ENCODE measurements at places on chromosomes 7 and 10.
A peak's percentile ranks its signal among the peaks of the same experiment; 100 is the strongest.

- peak; percentile 60 for DNase-seq
Measured at GRCh38 chr10:68208424-68209042, 23.4 kb downstream of the ATOH7 start.

- DNase-seq, result no peak
Measured at GRCh38 chr10:132200344-132201110, 13.8 kb downstream of the DPYSL4 start.

- no peak for DNase-seq
Measured at GRCh38 chr10:75826846-75827245, 395.4 kb downstream of the LRMDA start.

DNA sequence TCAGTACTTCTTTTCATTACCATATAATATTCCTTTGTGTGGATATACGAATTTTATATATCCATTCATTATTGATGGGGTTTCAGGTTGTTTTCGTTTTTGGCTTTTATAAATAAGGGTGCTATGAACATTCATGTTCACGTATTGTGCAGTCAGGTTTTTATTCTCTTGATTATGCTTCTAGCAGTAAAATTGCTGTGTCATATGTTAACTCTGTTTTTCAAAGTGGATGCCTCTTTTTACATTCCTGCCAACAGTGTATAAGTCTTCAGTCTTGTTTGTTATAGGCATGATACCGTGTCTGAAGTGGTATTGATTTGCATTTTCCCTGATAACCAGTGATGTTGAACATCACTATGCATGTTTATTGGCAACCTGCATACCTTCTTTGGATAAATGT is 127.1 kb upstream of the CNTNAP2 start:
- DNase-seq, result no peak

DNA sequence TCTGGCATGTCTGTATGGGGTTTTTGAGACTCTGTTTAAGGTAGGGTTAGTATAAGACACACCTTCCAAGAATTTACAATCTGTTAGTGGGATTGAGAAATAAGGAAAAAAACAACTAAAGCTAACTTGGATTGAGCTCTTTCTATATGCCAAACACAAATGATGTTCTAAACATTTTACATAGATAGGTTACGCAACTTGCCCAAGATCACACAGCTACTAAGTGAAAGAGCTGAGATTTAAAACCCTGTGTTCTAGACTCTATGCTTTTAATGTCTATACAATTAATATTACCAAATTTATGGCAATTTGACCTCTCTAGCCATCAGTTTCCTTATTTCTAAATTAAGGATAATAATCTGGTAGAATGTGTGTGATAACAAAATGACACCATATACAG is 1056.2 kb downstream of the LRMDA start:
- DNase-seq, result no peak

DNA sequence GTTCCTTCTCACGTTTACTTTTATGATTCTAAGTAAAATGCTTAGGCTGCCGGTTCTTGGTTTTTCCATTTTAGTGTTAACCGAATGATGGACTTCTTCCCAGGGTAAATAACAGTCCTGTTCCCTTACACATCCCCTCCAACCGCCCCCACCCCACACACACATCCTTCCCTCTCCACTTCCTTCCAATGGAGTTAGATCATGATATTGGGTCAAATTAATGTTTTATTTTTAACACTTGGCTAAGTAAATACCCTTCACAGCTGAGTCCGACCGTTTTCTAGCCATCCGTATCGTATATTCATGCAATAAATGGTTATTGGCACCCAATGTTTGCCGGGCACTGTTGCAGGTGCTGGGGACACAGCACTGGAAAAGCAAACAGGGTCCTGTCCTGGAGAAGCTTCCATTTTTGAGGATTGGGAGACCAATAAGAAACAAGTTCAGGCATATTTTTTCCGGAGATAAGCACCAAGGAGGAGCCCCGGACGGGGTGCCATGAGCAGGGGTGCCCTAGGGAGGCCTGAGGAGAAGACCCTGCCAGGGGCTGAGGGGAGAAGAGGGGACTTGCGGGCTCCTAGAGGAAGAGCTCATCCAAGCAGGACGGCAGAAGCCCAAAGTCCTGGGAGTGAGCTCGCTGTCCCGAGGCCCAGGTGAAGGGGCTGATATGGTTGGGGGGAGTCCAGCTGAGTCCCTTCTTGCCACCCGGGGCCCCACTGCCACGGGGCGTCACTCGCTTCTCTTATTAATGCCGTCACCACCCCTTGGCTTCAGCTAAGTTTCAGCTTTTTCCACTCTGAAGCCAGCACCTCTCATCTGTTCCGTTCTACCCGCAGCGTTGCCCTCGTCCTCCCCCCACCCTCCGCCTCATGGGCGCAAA is 126.0 kb upstream of the RET start:
- no peak for DNase-seq

DNA sequence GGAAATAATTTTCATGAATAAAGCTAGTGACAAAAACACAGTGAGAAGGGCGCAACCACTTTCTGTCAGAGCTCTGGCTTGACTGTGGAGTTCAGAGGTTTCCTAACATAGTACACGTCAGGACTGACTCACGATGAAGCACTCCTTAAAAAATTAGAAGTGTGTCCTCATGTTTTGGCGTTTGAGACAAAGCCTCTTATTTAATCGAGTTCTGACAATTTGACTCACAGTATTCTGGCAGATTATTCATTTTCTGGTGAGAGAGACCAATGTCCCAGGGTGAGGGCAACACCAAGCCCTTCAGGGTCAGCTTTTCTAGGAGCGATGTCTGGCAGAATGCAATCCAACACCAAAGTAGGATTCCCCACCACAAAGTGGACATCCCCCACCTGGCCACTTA is 108.7 kb downstream of the DIP2C start:
- DNase-seq, result peak; percentile 91
